C1 segment of cervical spinal cord (tissue), 14 donors: ENCODE measurements at places on chromosomes 13 and 19.

DNA sequence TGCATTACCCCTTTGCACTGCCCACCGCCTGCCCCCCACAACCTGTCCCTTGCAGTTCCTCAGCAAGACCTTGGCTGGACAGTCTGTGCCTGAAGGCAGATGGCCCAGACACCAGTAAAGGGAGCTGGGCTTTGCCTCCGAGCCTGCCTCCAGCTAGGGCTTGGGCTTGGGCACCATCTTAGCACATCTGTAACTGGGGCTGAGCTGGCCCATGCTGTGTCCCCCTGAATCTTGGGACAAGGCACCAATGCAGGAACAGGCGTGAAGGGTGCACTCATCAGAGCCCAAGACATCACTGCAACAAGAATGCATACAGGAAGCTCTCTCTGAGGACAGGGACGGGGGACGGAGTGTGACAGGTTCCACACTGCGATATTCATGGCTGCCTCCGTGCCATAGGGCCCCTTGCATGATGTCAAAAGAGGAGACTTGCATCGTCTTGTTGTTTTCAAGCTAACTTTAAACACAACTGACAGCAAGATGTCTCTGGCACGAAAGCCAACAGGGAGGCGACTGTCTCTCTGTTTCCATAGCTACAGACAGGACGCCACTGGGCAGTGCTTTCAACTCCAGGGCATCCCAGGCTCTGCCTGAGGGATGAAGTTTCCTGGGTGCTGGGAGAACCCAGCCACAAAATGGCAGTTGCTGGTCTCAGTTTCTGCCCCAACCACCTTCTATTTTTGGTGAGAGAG lies 8.7 kb upstream of the CHST8 start:
- DNase-seq: no peak

GRCh38 chr19:49390929-49391359 lies 2.9 kb downstream of the KASH5 start:
- DNase-seq: no peak

DNA sequence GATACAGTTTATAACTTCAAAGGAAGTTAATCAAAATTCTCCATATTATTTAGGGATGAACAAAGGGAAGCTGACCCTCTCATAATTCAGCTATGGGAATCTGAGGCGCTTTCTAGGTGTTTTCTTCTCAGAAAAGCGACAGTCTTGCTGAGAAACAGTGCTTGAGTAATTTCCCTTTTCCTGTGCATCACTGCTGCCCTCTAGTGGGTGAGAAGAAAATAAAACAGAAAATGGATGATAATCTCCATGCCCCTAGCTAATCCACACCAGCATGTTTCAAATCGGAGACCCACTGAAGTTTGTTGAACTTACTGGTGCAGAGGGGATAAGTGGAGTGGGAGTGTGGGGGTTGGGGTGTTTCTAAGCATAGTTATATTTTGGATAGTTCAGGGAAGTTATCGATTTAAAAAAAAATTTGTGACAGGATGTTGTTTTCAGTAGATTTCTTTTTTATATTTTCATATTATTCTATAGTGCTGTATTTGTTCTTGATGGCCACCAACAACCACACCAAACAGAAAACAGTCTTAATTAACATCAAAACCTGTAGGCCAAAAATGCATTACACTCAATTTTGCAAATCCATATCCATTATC lies 21.4 kb downstream of the LCP1 start:
- no peak for DNase-seq

- no peak for DNase-seq
These were observed 76.2 kb upstream of the IRS2 start for GRCh38 chr13:109862627-109863026.

GRCh38 chr13:79647533-79647932 lies 166.6 kb downstream of the NDFIP2 start:
- DNase-seq: no peak

- DNase-seq: no peak
These were observed 12.7 kb downstream of the GTF3A start for GRCh38 chr13:27437126-27437525.

- no peak for DNase-seq
These were observed 270.1 kb downstream of the SLITRK5 start for GRCh38 chr13:87941226-87941625.

DNA sequence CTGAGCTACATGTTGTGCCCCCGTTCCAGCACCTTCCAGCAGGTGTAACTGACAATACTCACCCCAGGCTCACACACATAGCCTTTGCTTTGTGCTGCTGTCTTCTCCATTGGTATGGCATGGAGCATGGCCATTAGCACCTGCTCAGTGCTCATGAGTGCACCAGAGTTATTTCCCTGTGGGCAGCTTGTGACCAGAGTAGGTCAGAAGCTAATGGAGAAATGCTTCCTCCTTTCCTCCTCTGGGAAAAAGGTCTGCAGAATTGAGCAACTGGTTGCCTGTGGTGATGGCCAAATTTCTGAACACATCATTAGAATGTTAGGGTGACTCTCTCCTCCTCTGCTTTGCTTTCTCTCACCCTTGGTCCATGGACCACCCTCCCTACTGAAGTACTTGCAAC lies 344.5 kb upstream of the TMTC4 start:
- DNase-seq: no peak

- no peak for DNase-seq
These were observed 7.8 kb upstream of the SIGLECL1 start for GRCh38 chr19:51242881-51243630.

DNA sequence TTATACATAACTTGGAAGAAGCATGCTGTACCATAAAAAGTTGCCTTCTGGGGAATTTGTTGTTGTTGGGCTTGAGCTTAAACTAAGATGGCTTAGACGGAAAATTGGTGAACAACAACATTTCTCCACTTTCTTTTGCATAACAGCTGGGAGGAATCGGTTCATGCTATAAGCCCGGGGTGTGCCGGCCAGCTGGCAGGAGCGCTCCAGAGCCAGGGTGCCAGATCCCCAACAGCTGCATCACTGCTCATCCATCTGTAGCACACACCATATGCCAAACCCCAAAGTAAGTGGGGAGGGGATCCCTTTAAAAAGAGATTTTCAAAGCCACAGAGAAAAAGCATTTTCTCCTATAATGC lies 419.5 kb upstream of the ARGLU1 start:
- DNase-seq: no peak

- no peak for DNase-seq
These were observed 385.5 kb downstream of the MZT1 start for GRCh38 chr13:72341904-72342303.

DNA sequence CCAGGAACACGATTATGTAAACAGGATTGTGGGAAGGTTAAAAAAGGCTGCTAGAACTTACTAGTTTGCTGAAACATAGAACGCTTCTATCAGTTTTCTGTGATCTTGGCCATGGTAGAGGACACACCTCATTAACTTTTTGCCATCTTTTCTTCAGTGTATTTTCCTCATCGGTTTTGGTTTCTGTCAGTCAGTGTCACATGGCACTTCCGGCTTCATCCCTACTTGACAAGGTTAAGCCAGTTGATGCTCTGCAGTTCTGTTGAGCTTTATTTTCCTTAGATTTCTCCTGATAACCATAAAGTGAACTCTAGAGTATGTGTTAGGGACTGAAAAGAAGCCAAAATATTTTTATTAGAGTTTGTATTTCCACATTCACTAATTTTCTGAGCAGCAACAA lies 147.5 kb downstream of the NDFIP2 start:
- DNase-seq: no peak

GRCh38 chr13:38990693-38991092 lies at the start of gene STOML3:
TSS of gene STOML3 (minus strand) at chr13:38990831. CDS start at chr13:38990721, 110 bp downstream.
- DNase-seq: no peak

GRCh38 chr19:57088133-57088532 lies 31.7 kb upstream of the USP29 start:
- DNase-seq: no peak

GRCh38 chr19:33412601-33413425 lies 39.3 kb downstream of the CEBPG start:
- DNase-seq: no peak

- DNase-seq: no peak
These were observed 27.6 kb downstream of the AP2S1 start for GRCh38 chr19:46823049-46823448.

- no peak for DNase-seq
These were observed 961 bp upstream of the VSIG10L start for GRCh38 chr19:51342631-51343569.

DNA sequence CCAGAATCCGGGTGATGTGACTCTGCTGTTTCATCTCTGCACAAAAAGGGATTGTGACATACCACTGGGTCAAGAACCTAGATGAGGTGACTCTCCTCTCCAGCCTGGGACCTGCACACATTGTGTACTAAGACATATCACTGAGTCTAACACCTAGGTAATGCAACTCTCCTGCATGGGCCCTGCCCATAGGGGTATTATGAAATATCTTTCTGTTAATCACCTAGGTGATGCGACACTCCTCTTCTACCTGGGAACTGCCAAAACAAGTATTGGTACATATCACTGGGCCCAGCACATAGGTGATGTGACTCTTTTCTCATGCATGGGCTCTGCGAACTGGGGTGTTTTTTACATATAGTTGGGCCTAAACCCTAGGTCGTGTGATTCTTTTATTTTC lies 35.5 kb upstream of the ZNF254 start:
- no peak for DNase-seq

DNA sequence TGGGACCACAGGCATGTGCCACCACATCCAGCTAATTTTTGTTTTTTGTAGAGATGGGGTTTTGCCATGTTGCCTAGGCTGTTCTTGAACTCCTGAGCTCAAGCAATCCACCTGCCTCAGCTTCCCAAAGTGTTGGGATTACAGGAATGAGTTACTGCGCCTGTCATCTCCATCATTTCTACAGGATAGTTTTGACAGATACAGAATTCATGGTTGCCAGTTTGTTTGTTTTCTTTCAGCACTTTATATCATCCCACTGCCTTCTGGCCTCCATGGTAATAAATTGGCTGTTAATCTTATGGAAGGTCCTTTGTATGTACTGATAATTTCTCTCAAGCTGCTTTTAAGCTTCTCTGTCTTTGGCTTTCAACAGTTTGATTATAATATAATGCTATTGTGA lies 165.2 kb downstream of the RNF17 start:
- no peak for DNase-seq

DNA sequence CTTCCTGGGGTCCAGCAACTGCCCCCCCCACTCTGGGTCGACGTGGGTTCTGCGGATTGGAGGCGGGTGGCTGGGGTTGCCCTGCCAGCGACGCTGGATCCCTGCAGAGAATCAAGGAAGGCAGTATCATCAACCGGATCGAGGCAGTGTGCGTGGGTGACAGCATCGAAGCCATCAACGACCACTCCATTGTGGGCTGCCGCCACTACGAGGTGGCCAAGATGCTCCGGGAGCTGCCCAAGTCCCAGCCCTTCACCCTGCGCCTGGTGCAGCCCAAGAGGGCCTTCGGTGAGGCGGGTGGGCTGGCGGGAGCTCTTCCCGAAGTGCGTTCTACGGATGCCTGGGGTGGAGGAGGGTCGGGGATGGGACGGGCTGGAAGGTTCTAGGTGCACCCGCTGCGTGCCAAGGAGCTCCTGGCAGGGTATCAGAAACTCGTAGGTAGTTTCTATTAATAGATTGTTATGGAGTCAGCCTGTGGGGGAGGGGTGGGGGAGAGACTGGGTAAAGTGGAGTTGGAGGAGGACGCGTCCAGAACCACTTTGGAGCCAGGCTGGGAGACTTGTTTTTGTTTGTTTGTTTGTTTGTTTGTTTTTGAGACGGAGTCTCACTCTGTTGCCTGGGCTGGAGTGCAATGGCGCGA lies 1.5 kb downstream of the GIPC3 start:
- no peak for DNase-seq

DNA sequence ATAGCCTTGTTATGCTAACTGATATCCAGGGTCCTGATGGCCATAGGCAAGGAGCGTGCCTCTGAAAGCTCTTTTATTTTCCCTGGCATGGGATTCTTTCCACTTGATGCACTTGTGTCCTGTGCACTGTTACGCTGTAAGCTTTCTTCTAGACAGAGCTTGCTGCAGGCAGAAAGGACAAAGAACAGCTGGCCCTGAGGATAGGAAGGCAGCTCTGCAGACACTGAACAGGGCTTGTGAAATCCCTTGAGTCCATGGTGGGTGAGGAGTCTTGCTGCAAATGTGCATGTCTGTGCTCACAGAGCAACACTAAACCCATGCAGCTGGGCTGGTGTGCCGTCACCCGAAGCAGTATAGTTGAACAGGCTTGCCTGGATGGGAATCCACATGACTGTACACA lies 126.6 kb downstream of the AKAP11 start:
- no peak for DNase-seq

DNA sequence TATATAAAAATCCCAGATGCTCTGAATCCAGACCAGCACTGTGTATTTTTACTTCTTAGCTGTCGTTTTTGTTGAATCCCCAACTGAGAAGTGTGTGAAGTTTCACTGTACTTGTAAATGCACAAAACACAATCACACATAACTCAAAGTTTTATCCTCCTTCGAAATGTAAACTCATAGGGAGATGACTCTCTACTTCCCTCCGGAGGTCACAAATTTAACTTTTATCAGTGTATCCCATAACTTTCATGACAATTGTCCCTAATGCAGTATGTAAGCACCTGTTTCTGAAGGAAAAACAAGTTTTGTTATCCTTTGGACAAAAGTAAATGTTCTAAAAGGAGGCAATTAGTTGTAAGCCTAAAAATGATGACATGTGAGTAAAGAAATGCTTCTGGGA lies 665.0 kb upstream of the SLITRK6 start:
- DNase-seq: no peak

- DNase-seq: no peak
These were observed 447 bp downstream of the NFKBIB start for GRCh38 chr19:38900202-38900629.

GRCh38 chr13:96474181-96474557 lies 384.3 kb downstream of the HS6ST3 start:
- DNase-seq: no peak

GRCh38 chr19:27767234-27767633 lies 1445.7 kb downstream of the UQCRFS1 start:
- no peak for DNase-seq

DNA sequence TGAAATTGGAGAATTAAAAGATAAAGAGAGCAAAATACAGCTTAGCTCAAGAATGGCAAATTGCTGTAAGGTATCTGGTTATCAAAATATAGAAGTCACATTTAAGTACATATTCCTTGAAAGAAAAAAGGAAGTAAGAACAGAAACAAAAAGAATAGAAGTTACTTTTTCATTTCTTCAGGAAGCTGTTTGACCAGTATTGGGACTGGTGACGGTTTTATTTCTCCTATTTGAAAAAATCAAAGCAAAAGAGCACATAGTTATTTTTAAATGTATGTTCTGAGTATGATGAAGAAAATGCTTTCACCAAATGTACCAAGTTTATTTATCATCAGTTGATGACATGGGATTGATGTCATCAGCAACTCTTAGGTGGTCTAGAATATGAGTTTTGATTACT lies 83.1 kb upstream of the OXGR1 start:
- DNase-seq: no peak

GRCh38 chr19:57776764-57777296 lies 7.4 kb downstream of the ZNF586 start:
- no peak for DNase-seq
